Activated CD4-positive, alpha-beta T cell treated with anti-CD3 and anti-CD28 coated beads for 36 hours (primary cell): ENCODE measurements at places on chromosomes 1 and 21.

- DNase-seq: no peak
Observed at GRCh38 chr1:81803431-81804110, 2.8 kb downstream of the ADGRL2 start.

GRCh38 chr1:6490181-6491080 lies 1.0 kb downstream of the PLEKHG5 start:
- peak; percentile 81 for DNase-seq

DNA sequence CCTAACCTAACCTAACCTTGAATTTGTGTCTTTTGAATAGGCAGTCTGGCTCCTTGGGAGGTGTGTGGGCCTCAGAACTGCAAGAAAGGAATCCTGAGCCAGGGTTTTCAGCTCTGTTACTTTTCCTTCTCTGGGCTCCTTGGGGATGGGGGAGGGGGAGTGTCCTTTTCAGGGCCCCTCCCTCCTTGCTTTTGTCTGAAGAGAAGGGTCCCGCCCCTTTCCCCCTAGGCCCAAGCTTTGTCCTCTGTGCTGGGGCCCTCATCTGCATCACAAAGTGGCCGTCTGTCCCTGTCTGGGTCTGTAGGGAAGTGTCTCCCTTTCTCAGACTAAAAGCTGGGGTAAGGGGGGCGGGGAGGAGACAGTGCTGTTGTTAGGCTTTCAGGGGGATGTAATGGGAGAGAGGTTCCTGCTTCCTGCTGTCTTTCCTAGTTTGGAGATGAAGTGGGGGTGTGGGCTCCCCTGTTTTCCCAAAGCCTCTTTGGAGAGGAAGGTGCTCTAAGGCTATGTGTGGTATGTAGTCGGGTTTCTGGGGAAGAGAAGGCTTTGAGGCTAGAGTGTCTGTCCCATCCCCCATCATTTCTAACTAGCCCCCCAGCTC lies 3.1 kb downstream of the AGO1 start:
- DNase-seq: no peak

- DNase-seq: peak; percentile 17
Observed at GRCh38 chr21:35503671-35504070, 454.6 kb upstream of the RUNX1 start.

GRCh38 chr1:235270625-235271024 lies 57.4 kb downstream of the ARID4B start:
- no peak for DNase-seq
